Activated CD8-positive, alpha-beta T cell treated with anti-CD3 and anti-CD28 coated beads for 36 hours (primary cell): ENCODE measurements at places on chromosomes 12 and 14.

- no peak for DNase-seq
These were observed 7.9 kb downstream of the OTOGL start for GRCh38 chr12:80107221-80107620.

DNA sequence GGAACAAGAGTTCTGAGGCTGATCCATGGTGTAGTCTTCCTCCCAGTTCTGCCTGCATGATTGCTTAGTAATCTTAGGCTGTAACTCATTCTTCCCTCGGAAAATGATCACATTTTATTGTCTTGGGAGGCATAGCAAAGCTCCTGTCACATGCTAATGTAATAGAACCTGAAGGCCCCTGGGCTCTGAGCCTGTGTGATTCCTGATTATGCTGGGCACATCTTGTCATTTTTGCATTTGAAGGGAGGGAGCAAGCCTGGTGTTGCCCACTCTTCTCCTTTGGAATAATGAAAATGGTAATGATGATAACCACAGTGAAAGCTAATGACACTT lies 215.4 kb downstream of the MSRB3 start:
- no peak for DNase-seq

- peak; percentile 37 for DNase-seq
These were observed 6.2 kb downstream of the TMEM120B start for GRCh38 chr12:121718653-121719239.

DNA sequence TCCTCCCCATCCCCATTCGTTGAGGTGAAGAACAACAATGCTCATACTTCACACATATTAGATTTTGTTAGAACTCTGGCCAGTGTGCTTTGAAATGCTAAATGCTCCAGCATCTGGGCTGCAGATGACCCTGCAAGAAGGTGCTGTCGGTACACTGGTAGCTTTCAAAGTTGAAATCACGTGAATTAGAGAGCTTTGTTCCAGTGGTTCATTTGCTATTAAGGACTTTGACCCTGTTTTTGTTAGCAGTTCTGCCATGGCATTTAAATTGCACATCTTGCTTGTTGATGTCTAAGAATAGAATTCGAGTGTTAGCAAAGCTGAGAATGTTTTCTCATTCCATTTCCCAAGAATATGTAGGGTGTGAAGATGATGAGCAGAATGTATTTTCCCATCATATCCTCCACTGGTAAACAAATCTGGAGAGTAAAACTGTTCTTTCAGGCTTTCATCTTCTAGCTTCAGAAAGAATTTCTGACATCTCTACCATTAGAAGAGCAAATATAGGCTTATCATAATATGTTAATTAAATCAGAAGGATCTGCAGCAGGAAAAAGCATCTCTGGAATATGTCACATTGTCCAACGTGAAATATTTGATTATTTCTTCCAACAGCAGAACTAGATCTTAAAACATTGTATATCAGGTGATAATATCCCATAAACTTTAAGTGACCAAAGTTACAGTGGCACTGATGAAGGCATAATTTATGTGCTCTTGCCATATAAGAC lies 98.8 kb upstream of the PDE3A start:
- DNase-seq, result no peak
